ENCODE measurements at places on chromosomes 6 and 20.
A peak's percentile ranks its signal among the peaks of the same experiment; 100 is the strongest.

DNA sequence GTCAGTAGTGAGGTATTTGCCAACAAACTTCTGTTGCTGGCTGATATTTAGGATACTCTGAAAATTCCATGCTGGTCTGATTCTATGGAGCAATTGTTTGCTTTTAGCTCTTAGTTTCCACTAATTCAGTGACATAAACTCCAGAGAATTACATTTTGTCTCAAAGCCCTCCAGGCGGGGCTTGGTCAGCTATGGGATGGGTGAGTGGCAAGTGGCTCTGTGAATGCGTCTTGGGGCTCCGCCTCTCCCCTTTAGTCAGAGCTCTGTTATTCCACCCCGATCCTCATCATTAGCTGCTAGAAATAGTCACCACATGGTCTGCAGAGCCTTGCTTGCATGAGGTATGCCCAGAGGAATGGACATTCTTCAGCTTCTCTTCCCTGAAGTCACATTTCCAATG is 540.6 kb downstream of the QKI start:
- DNase-seq = no peak

DNA sequence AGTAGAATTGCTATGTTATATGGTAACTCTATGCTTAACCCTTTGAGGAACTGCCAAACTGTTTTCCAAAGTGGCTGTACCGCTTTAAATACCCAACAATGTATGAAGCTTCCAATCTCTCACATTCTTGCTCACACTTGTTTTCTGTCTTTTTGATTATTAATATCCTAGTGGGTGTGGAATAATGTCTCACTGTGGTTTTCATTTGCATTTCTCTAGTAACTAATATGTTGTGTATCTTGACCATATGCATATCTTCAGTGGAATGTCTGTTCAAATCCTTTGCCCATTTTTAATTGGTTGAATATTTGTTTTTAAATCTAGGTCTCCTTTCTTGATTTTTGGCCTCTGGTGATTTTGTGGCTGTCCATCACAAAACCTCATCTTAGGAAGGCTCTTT is 177.8 kb upstream of the PLCB4 start:
- no peak for DNase-seq

GRCh38 chr6:42269553-42269952 is 51.9 kb upstream of the MRPS10 start:
- DNase-seq = no peak

- DNase-seq = peak; percentile 45
Measured at GRCh38 chr20:1440024-1440423, 26.6 kb downstream of the NSFL1C start.

DNA sequence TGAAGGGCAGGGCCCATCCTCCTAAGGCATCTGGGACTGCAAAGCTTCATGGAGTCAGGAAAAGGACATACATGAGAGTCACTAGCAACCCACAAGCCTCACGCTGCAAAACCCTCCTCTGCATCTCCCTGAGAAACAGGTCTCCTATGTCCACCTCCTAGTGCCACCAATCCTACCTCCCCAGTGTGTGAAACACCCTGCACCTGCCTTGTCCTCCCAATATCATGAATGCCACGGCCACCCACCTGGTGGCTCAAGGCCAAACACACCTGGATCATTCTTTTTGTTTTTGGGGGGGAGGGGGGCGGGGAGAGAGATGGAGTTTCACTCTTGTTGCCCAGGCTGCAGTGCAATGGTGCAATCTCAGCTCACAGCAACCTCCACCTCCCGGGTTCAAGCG is 90.5 kb downstream of the ZMYND8 start:
- DNase-seq = no peak

DNA sequence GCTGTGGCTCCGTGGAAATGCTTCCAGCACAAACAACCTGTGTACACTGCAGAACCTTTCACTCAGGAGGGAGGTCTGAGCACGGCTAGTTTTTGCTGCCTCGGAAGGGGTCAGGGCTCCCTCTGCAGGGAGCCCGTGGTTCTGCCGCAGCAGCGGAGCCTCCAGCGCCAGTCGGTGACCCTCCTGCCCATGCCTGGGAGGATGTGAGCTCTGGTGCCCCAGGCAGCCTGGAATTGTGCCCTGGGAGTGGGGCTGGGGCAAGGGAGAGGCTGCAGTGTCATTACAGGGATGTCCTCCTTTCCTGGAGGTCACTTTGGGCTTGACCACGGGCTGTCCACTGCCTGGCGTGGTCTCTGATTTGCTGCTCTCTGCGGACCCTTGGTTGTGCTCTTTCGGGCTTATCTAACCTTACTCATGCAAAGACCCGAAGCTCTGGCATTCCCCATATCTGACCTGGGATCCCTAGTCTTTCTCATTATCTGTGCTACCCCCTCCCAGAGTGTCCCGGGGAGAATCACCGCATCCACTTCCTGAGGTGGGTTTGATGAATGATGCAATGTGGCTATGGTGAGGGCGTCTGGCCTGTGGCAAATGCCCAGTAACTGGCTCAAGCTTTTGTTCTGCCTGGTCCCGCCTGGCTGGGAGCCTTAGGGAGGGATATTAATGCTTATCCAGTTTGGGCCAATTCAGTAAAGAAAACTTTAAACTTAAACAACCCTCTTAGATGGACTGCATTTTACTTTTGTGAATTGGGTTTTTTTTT is 59.6 kb upstream of the TAGAP start:
- peak; percentile 66 for DNase-seq

GRCh38 chr6:68777956-68778355 is 142.9 kb downstream of the ADGRB3 start:
- no peak for DNase-seq

- no peak for DNase-seq
Measured at GRCh38 chr6:39927159-39927558, 7.1 kb downstream of the MOCS1 start.

DNA sequence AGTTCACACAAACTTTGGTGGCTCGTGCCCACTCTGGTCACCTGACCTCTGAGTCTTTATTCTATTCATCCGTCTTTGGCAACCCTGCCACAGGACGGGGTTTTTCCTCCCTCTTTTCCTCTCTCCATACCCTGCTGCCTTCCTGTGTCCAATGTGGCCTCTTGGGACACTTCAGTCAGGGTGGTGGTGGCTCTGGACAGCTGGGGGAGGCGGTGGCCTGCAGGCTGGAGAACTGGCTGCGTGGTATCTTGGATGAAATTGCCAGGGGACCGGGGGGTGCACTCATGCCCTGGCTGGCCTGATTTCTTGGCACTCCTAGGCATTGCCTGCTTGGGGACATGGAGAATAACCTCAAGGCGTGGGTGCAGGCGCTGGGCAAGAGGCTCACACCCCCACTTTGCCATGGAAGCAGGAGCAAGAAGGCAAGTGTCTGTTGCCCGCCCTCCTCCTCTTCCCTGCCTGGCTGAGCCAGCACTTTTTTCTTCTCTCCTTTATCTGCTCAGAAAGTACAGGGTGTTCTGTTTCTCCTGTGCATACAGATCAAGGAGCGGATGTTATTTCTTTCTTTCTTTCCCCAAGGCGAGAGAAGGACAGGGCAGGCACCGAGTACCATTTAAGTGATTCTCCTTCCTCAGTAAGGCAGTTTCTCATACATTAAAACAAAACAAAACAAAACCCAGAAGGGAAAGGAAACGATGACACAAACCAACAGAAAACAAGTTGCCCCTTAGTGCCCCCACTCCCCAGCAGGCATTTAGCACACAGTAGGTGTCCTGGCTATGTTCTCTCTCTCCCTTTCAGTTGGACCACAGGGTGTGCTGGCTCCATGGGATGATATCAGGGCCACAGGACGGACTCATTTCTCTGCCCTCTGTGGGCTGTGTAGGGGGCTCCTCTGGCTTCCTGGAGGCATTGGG is 155.5 kb upstream of the RNF24 start:
- DNase-seq = no peak

- no peak for DNase-seq
Measured at GRCh38 chr20:4766631-4767030, 44.9 kb downstream of the PRND start.

All from K562 (cell line).